Stromal cell of bone marrow (primary cell): ENCODE measurements at places on chromosomes 7 and 10.

DNA sequence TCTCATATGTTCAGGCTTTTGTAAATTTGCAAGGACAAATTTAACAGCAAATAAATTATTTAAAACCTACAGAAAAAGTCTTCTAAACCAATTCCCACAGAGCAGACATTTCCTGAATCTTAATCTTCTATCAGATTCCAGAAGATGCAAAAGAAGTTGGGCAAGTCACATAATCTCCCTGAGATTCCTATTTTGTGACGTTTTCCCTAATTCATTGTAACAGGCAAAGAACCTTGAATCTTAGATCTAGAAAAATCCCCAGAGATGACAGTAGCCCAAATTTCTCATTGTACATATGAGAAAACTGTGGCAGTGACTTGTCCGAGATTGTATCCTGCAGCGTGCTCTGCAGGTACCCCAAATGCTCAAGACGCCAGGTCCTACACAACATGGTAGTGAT, 4.9 kb downstream of the ITPRID1 start:
- DNase-seq, result no peak

DNA sequence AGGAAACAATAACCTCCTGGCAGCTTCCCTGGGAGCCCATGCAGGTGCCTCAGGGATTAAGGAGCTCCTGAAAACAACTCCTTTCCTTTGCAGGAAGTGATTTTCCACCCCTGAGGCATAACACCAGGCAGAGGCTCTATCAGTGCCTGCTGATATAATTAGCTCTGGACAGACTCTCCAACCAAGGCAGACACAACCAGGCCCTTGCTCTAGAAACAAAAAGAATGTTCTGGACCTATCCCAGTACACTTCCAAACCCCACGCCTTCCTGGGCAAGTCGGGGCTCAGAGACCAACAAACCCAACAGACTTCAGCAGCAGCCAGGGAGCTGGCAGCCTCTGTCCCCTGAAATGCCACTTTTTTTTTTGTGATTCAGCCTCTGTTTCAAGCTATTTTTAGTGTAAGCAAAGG, 247.1 kb downstream of the KCNMA1 start:
- DNase-seq, result no peak

- DNase-seq, result no peak
Measured at GRCh38 chr7:97466071-97466470, 265.8 kb upstream of the TAC1 start.

- no peak for DNase-seq
Measured at GRCh38 chr7:103887050-103887449, 102.4 kb downstream of the RELN start.
